M059J (cell line): ENCODE measurements at places on chromosomes 11 and 22.

DNA sequence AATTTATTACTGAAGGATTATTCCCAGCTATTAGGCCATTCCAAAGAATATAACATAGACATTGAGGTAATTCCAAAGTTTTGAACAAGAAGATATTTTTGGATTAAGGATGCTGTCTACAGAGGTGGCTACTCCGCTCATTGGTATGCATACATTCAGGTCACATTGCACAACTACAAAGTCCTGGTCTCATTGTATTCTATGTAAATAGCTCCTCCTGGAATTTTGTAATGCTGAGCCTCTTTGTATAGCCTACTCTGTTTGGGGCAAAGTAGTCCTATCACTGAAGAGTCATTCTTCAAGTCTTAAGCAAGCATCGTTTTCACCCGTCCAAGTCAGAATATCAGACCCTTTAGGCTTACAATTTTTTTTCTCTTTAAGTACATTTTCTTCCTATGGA is 142.4 kb downstream of the KIF18A start:
- DNase-seq: no peak

- DNase-seq: peak; percentile 46
These were observed 553.6 kb downstream of the BUD13 start for GRCh38 chr11:116219171-116219635.

GRCh38 chr11:130156108-130157022 is 3.2 kb upstream of the ST14 start:
- DNase-seq: peak; percentile 66

GRCh38 chr11:1281326-1281973 is 28.0 kb downstream of the TOLLIP start:
- no peak for DNase-seq

DNA sequence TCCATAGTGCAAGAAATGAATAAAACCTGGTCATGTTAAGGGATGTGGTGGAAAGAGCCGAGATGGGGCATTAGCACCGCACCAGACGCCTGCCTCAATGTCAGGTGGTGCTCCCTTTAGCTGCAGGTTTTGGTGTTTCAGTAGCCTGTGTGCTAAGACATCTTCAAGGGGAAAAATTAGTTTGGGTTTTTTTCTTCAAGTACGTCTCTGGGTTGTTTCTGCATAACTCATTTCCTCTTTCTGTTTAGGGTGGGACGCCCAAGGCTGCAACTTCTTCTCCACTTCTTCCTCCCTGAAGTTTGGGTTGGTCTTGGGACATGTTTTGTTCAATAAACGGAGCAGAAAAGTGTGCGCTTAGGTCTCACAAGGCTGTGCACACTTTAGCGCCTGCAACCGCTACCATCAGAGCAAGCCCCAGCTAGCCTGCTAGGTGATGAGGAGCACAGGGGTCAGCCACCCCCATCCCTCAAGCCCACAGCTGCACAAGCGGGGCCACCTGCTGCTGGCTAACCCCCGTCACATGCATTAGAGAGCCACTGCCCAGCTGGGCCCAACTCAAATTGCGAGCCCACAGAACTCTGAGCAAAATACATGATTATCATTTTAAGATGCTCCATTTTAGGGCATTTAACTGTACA is 1495.7 kb downstream of the TBC1D22A start:
- DNase-seq: no peak

- DNase-seq: no peak
These were observed 1403.5 kb downstream of the BRD1 start for GRCh38 chr22:48424201-48424627.

- DNase-seq: no peak
These were observed 15.2 kb downstream of the PPIL2 start for GRCh38 chr22:21680830-21681565.

GRCh38 chr11:77779935-77780334 is 40.6 kb downstream of the RSF1 start:
- peak; percentile 39 for DNase-seq

- no peak for DNase-seq
These were observed 38.9 kb downstream of the TBC1D22A start for GRCh38 chr22:46801331-46801811.

GRCh38 chr22:48143856-48144255 is 1381.4 kb downstream of the TBC1D22A start:
- no peak for DNase-seq

- no peak for DNase-seq
These were observed 334.0 kb downstream of the KCNA4 start for GRCh38 chr11:29682856-29683255.

DNA sequence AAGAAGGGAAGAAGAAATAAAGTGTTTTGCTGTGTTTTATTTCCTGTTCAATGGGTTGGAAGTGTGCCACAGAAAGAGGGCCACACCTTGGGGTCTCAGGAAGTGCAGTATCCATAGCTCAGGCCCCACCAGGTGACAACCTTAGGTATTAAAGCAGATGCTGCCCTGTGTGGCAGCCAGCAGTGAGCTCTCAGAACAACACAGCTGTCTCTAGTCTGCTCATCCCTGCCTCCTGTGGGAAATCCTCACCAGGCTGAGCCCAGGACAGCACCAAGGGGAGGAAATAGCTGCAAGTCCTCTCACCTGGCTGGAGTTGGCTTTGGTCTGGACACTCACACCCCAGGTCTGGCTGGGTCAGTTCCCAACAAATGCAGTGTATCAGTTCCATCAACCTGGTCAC is 25.1 kb downstream of the ARL14EP start:
- DNase-seq: no peak

DNA sequence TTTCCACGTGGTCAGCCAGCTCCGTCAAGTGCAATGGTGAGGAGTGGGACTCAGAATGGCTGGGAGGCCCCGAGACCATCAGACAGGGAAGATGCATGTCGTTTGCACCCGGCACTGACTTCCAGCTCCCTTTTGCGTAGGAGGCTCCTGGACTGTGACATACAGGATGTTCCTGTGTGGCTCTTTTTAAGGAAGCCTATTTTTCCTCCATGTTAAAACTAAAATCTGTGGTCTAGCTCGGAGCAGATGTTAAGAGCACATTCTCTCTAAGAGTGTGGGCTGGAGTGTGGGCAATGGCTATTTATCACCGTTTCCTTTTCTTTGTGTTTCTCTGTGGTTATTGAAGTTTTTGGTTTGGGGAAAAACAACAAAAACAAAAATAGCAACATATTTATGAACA is 40.9 kb upstream of the AMPD3 start:
- no peak for DNase-seq

DNA sequence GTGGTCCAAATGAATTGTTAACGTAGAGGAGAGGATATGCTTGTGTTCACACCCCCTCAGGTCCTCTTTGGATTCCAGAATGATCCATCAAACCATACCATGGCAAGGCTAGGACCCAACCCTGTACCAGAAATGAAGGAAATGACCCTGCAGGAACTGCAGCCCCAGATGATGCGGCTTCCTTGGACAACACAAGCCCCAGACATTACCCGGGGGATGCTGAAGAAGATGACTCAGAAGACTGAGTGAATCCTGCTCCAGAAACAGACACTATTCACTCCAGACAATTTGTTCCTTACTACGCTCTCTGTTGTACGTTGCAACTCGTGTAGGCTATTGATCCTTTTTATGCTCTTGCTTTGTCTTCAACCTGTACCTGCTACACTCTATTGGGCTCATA is 15.2 kb upstream of the MTMR2 start:
- no peak for DNase-seq

DNA sequence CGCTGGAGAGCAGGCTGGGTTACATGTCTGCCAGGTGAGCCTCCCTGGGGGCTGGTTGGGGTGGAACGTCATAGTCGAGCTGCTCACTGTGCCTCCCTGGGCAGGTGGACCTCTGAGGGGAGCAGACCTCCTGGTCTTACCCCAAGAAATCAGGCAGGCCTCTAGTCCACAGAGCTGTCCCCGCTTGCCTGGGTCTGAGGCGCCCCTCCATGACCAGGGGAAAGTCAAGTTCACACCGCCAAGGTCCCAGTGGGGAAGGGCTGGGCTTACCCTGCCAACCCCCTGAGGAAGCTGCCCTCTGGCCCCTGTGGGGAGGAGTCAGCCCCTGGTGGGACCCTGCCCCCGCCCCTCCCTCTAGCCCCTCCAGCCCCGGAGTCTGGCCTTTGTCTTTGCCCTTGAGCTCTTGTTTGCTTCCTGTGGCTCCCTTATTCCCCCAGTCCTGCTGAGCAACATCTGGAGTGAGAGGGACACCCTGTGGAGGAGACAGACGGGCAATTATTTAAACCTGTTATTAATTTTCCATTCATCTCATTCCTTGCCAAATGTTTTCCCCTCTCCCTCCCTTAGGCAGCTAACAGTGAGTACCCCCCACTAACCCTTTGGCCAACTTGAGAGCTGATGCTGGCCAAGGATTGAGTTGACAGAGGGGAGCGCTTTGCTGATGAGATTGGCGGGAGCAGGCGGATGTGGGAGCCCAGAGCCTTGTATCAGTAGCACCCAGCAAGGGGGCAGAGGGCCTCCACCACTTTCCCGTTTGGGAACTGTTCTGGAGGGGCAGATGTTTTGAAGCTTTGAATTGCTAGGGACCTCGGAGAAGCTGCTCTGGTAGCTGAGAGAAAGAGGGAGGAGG is 83.4 kb downstream of the CEP164 start:
- no peak for DNase-seq

DNA sequence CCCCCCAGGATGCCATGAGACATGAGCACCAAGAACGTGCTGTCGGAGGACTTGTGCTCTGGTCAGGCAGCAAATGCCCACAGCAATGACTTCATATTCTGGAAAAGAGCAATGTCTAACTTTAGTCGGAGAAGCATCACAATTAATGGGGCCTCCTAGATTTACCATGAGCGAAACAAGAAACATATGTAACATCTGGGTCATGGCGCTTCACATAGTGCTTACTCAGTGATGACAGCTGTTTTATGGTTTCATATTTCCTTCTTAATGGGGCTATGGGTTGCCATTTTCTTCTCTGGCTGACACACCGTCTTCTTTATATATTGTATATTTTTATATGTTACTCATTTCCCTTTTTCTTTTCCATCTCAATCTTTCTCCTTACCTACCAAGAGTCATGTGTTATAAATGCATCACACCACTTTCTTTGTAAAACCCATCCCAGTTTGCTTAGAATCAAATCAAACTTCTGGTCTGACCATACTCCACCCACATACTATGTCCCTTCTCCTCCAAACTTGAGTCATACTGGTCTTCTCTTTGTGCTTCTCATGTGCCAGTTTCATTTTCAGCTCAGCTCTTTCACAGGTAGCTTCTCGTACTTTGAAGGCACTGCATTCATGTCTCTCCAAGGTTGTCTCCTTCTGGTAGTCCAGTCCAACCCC is 9.4 kb upstream of the CASP12 start:
- DNase-seq: no peak

GRCh38 chr22:33579448-33580093 is 340.7 kb downstream of the LARGE1 start:
- DNase-seq: peak; percentile 18

GRCh38 chr22:45310977-45311531 is 1.3 kb downstream of the FAM118A start:
- no peak for DNase-seq
